ENCODE measurements at places on chromosomes 5 and 9. TPM values are rescaled to one million over a fixed set of nuclear protein-coding genes. Genes with fewer than 3 reads are reported as not detected.

The ERP44 gene
- 13.7 TPM for total RNA-seq

The GCNT4 gene
- 4.9 TPM for total RNA-seq

The ORM2 gene
- total RNA-seq = not detected

The AJM1 gene
- 10.9 TPM for total RNA-seq

GRCh38 chr9:102087141-102087540 lies 348.7 kb upstream of the GRIN3A start:
- no peaks in the 10 kb centered on the region for H3K4me1 ChIP-seq
- no peaks in the 10 kb centered on the region for H3K27me3 ChIP-seq
- no peak overlapping the region for H3K4me3 ChIP-seq
- no peak overlapping the region for H3K27ac ChIP-seq

- ATAC-seq = peak; percentile 57
- H3K36me3 ChIP-seq = no peaks in the 10 kb centered on the region
- no peaks in the 10 kb centered on the region for H3K27me3 ChIP-seq
- peaks cover 70% of the 10 kb centered on the region for H3K4me1 ChIP-seq
- peak within 1 kb of the TSS; percentile 26 for H3K4me3 ChIP-seq
- H3K27ac ChIP-seq = peak within 1 kb of the TSS; percentile 87
Measured at GRCh38 chr9:122370869-122371755, at the start of gene PTGS1. Gene PTGS1, plus strand, starts transcription at chr9:122371024. Its CDS starts 61 bp downstream, at chr9:122371085.

DNA sequence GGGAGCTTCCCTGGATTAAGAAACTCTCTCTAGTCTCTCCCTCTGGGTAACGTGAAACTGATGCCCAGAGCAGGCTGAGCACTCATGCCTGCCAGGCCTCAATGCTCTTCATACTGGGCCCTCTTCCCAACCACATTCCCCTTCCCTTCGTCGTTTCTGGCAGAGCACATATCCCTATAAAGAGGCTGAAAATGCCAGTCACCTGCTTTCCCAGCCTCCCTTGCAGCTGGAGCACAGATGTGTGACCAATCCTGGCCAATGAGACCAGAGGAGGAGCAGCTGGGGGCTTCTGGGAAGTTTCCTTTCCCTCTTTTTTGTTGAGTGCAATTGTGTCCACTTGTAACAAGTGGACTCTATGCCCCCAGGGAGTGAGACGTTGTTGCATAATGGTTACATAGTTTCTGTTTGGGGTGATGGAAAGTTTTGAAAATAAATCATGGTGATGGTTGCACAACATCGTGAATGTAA lies 30.2 kb upstream of the SMIM23 start:
- ATAC-seq = peak; percentile 36
- no peak overlapping the region for H3K4me3 ChIP-seq
- H3K27me3 ChIP-seq = no peaks in the 10 kb centered on the region
- no peaks in the 10 kb centered on the region for H3K4me1 ChIP-seq
- no peak overlapping the region for H3K27ac ChIP-seq

GRCh38 chr9:92494856-92495255 lies 12.6 kb upstream of the ASPN start:
- no peak for ATAC-seq
- no peaks in the 10 kb centered on the region for H3K27me3 ChIP-seq
- no peak overlapping the region for H3K4me3 ChIP-seq
- no peak overlapping the region for H3K27ac ChIP-seq
- no peaks in the 10 kb centered on the region for H3K36me3 ChIP-seq
- no peaks in the 10 kb centered on the region for H3K4me1 ChIP-seq

- ATAC-seq = no peak
- no peaks in the 10 kb centered on the region for H3K4me1 ChIP-seq
- H3K4me3 ChIP-seq = no peak overlapping the region
Measured at GRCh38 chr5:94422812-94423211, 195.6 kb downstream of the KIAA0825 start.

Measured in gastroesophageal sphincter (tissue), 4 donors.